Activated CD4-positive, alpha-beta memory T cell treated with anti-CD3 and anti-CD28 coated beads, Interleukin-2, amount 10 ng/mL, durations not matched to agents 7 days and 5 days (primary cell): ENCODE measurements at places on chromosomes 2 and 18. TPM values are rescaled to one million over a fixed set of nuclear protein-coding genes. Genes with fewer than 3 reads are reported as not detected.

- DNase-seq, result no peak
- H3K27me3 ChIP-seq, result peaks cover 5% of the 10 kb centered on the region
- no peak overlapping the region for H3K4me3 ChIP-seq
Observed at GRCh38 chr2:236910781-236911495, 174.8 kb upstream of the COPS8 start.

GRCh38 chr2:57855212-57855611 lies 191.4 kb upstream of the VRK2 start:
- H3K4me3 ChIP-seq, result no peak overlapping the region
- H3K27ac ChIP-seq, result no peak overlapping the region
- H3K27me3 ChIP-seq, result no peaks in the 10 kb centered on the region
- H3K36me3 ChIP-seq, result no peaks in the 10 kb centered on the region

DNA sequence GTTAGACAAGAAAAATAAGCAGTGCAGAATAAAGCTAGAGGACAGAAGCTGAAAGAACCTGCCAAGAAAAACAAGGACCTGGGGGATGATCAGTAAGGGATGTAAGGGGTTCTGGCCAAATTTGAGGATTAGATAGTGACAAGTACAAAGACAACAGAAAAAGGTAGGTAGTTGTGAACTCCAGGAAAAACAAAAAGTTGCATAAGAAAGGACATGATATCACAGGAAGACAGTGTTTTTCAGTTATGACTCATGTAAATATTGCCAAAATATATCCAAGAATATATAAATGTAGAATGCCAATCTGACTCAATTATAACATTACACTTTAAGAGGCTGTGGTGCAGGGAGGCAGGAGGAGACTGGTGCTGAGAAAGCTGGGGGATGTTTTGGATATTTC lies 209.8 kb upstream of the SH3BP4 start:
- H3K36me3 ChIP-seq, result no peaks in the 10 kb centered on the region
- no peaks in the 10 kb centered on the region for H3K4me1 ChIP-seq
- no peak overlapping the region for H3K4me3 ChIP-seq
- H3K27ac ChIP-seq, result no peak overlapping the region
- peaks cover 13% of the 10 kb centered on the region for H3K27me3 ChIP-seq

DNA sequence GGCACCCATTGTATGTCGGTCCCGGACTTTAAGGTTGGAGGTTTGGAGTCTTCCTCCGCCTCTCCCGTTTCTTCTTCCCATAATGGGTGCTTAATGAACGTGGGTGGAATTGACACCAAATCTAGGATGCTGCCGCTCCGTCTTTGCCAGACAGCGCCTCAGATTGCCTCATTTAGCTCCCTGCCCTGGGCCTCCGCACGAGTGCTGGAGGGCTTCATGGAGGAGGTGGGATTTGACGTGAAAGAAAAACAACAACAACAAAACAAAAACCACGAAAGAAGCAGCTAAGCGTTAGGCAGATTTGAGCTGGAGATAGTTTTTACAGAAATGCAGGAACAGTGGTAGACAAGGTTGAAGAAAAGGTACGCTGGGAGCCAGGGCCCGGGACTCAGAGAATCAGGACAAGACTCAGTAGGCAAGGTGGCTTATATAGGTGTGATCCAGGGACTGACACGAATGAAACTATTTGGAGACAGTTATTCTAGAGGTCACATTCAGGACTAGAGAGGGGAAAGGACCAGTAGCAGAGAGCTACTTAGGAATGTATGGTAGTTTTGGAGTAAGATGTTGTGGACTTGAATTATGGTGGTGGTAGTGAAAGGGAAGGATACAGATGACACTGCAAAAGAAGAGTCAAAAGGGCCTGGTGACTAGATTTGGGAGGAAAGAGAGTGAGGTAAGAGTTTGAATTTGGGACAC lies 605 bp downstream of the ZNF2 start:
- peaks cover 30% of the 10 kb centered on the region for H3K4me1 ChIP-seq
- DNase-seq, result no peak
- peak overlapping the region; percentile 100 for H3K4me3 ChIP-seq
- H3K27ac ChIP-seq, result peak overlapping the region; percentile 92
- peaks cover 26% of the 10 kb centered on the region for H3K36me3 ChIP-seq

GRCh38 chr18:45202061-45202460 lies 413.2 kb upstream of the SLC14A2 start:
- DNase-seq, result no peak
- no peak overlapping the region for H3K27ac ChIP-seq
- peaks cover 10% of the 10 kb centered on the region for H3K27me3 ChIP-seq
- no peak overlapping the region for H3K4me3 ChIP-seq
- no peaks in the 10 kb centered on the region for H3K36me3 ChIP-seq

- H3K27me3 ChIP-seq, result no peaks in the 10 kb centered on the region
- H3K4me3 ChIP-seq, result no peak overlapping the region
- H3K36me3 ChIP-seq, result peaks cover 2% of the 10 kb centered on the region
- no peak for DNase-seq
Observed at GRCh38 chr2:241935314-241935713, 65.8 kb downstream of the RTP5 start.

GRCh38 chr2:240225660-240226475 lies 85.4 kb upstream of the OTOS start:
- no peak overlapping the region for H3K4me3 ChIP-seq
- no peak overlapping the region for H3K27ac ChIP-seq
- H3K36me3 ChIP-seq, result no peaks in the 10 kb centered on the region
- peaks cover 13% of the 10 kb centered on the region for H3K27me3 ChIP-seq

DNA sequence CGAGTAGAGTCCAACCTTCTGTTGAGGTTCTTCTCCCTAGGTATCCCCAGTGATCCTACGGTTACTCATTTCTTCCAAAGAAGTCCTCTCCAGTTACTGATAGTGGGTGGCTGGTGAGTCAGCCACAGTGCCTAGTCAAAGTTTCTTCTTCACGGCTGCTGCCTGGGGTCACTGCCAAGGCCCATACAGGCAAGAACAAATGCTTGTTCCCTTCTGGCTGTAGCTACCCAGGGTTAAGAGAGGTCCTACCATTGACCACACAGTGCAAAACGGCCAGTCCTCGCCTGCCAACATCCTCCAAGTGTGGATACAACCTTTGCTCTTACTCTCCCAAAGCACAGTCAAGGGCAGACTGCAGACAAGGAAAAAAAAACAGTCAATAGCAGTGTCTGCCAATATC lies 2.9 kb upstream of the PTPN4 start:
- no peak overlapping the region for H3K4me3 ChIP-seq
- DNase-seq, result no peak
- peaks cover 4% of the 10 kb centered on the region for H3K27me3 ChIP-seq
- H3K36me3 ChIP-seq, result peaks cover 2% of the 10 kb centered on the region
- no peak overlapping the region for H3K27ac ChIP-seq

DNA sequence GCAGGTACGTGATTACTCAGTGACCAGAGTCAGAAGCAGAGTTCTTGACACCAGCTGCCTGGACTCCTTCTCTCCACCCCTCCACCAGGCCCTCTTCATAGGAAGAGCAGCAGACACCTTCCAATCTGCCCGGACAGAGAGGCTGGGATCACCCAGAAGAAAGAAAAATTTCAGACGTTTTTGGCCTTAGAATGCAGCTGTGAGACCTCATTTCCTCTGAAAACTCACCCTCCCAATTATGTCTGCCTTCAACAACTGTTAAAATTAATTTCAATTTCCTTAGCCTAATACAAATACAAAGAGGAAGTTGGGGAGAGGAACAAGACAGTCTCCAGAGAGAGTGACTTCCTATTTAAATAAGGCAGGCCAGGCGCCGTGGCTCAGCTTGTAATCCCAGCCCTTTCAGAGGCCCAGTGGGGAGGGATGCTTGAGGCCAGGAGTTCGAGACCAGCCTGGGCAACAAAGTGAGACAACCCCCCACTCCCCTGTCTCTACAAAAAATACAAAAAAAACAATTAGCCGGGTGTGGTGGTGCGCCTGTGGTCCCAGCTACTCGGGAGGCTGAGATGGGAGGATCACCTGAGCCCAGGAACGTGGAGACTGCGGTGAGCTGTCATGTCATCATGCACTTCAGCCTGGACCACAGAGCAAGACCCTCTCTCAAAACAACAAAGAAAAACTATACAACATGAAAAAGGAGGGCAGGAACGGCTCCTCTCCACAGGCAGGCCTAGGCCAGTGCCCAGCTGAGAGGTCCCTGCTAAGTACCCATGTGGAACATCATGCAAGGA lies 1.6 kb downstream of the SLC66A2 start:
- peaks cover 6% of the 10 kb centered on the region for H3K27me3 ChIP-seq
- H3K36me3 ChIP-seq, result peaks cover 12% of the 10 kb centered on the region
- DNase-seq, result no peak
- H3K27ac ChIP-seq, result peak overlapping the region; percentile 42

DNA sequence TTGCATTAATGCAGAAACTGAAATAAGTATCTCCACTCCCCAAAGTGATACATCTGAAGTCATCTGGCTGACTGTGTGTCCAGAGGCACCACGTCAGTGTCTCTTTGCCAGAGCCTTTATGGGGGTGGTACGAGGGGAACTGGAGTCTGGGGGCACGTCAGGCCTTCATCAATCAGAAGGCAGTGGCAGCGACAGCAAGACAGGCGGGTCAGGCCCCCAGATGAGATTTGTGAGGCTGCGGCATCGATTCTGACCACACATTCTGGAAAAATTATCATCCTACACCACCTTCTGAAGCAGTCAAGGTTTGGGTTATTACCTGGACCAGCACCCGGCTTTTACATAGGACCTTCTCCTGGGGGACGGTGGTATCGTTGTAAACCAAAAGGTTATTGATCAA lies 223.6 kb downstream of the GBX2 start:
- H3K27ac ChIP-seq, result no peak overlapping the region
- H3K4me3 ChIP-seq, result no peak overlapping the region
- H3K4me1 ChIP-seq, result no peaks in the 10 kb centered on the region
- H3K27me3 ChIP-seq, result peaks cover 6% of the 10 kb centered on the region
- DNase-seq, result no peak

GRCh38 chr2:143083636-143084035 lies 45.6 kb upstream of the ARHGAP15 start:
- H3K4me1 ChIP-seq, result peaks cover 37% of the 10 kb centered on the region
- H3K36me3 ChIP-seq, result no peaks in the 10 kb centered on the region
- peak overlapping the region; percentile 58 for H3K27ac ChIP-seq
- peak overlapping the region; percentile 29 for H3K4me3 ChIP-seq
- DNase-seq, result no peak

GRCh38 chr2:197498937-197499593 lies 575 bp downstream of the HSPD1 start:
- peak overlapping the region; percentile 97 for H3K27ac ChIP-seq
- peak; percentile 70 for DNase-seq
- H3K4me3 ChIP-seq, result peak overlapping the region; percentile 92
- H3K36me3 ChIP-seq, result peaks cover 67% of the 10 kb centered on the region
- H3K4me1 ChIP-seq, result peaks cover 62% of the 10 kb centered on the region

GRCh38 chr2:214810671-214811070 lies 1.2 kb upstream of the BARD1 start:
- H3K4me1 ChIP-seq, result peaks cover 32% of the 10 kb centered on the region
- peak overlapping the region; percentile 98 for H3K4me3 ChIP-seq
- no peak for DNase-seq
- H3K36me3 ChIP-seq, result peaks cover 26% of the 10 kb centered on the region
- peaks cover 9% of the 10 kb centered on the region for H3K27me3 ChIP-seq

- no peak overlapping the region for H3K4me3 ChIP-seq
- peaks cover 48% of the 10 kb centered on the region for H3K36me3 ChIP-seq
- H3K4me1 ChIP-seq, result no peaks in the 10 kb centered on the region
Observed at GRCh38 chr2:86541334-86541733, 21.9 kb downstream of the CHMP3 start.

- H3K4me3 ChIP-seq, result no peak overlapping the region
- H3K27ac ChIP-seq, result no peak overlapping the region
- peaks cover 12% of the 10 kb centered on the region for H3K4me1 ChIP-seq
- peaks cover 24% of the 10 kb centered on the region for H3K27me3 ChIP-seq
- no peak for DNase-seq
- H3K36me3 ChIP-seq, result no peaks in the 10 kb centered on the region
Observed at GRCh38 chr2:10704034-10704594, 14.3 kb upstream of the NOL10 start.

The SAG gene
- not detected for total RNA-seq

The ZNF892 gene
- 3.2 TPM for total RNA-seq

The NYAP2 gene
- total RNA-seq, result not detected

The FZD7 gene
- 0.60 TPM for total RNA-seq

The ATF2 gene
- 63.6 TPM for total RNA-seq
